ACHN (cell line): ENCODE measurements at places on chromosomes 7 and 10.

GRCh38 chr10:115921795-115922194 lies 351.2 kb downstream of the GFRA1 start:
- no peak for DNase-seq

- no peak for DNase-seq
Measured at GRCh38 chr10:69315610-69316312, 37.5 kb downstream of the HK1 start.

GRCh38 chr7:35513195-35513594 lies 181.7 kb downstream of the HERPUD2 start:
- DNase-seq, result no peak

GRCh38 chr7:124428781-124429180 lies 336.8 kb downstream of the GPR37 start:
- DNase-seq, result no peak

- DNase-seq, result no peak
Measured at GRCh38 chr10:5537684-5538083, 12.9 kb downstream of the CALML3 start.

DNA sequence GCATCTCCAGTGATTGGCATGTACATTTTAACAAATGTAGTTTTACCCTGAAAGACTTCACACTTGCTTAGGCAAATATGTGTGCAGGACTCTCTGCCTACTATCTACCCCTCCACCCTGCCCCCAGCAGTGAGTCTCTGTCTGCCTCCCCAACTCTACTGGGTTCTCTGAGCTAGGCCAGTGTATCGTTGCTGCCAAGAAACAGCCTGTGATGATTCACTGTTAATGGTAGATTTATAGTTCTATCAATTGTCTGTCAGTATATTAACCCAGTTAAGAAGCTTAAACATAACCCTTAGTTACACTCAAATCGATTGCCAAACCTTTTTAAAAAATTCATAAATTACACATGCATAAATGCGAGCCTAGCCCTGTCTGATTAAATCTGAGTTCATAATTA lies 137.0 kb downstream of the SND1 start:
- no peak for DNase-seq

- DNase-seq, result no peak
Measured at GRCh38 chr10:110141185-110141584, 66.2 kb upstream of the MXI1 start.

GRCh38 chr7:16242920-16243319 lies 178.4 kb downstream of the CRPPA start:
- DNase-seq, result no peak

DNA sequence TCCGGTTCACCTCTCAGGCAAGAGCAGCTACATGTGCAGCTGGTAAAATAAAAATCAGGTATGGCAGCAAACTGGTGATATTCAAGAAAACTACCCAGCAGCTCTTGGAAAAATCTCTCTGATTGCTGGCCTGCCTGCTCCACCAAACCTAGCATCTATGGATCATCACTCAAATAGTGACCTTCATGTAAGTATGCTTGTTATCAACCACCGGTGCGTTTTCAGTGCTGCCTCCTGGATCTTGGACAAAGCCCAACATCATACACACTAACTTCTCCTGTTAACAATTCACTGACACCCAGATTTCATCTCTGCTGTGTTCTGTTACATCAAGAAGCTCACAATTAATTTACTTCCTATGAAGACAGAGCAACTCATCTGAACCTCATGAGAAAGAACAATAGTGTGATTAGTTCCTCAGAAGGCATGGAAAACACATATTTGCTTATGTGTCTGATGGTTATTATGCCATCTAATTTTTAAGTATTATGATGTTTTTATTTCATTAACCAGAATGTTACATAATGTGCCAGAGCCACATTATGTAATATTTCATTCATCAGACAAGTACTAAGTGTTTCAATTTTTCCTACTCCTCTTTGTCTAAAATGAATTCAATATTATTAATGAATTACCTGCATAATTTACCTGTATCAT lies 8.8 kb downstream of the CDK6 start:
- peak; percentile 51 for DNase-seq

DNA sequence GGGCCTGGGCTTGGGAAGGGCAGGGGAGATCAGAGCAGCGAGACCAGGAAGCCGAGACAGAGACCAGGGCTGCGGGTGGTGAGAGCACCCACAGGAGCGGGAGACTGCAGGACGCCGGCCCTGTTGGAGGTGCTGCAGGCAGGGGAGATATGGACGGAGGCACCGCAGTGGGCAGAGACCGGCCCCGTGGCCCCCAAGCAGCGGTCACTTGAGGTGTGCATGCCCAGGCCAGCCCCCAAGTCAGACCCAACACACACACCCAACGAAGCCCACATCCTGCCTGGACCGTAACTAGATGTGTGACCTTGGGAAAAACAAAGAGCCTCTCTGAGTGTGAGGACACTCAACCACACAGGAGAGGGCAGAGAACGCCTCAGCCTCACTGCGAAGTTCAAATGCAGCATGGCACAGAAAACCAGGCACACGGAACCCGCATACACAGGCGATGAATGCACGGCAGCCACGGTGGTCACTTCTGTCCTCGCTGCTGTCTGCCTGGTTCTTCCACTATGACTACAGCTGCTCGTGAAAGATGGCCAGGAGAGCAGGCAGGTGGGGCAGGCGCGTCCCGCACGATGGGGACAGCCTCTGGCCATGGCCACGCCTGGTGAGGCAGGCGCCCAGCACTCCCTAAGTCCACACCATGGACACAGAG lies 214.7 kb downstream of the MAD1L1 start:
- no peak for DNase-seq

- DNase-seq, result no peak
Measured at GRCh38 chr7:29957521-29958310, 31.9 kb downstream of the SCRN1 start.

DNA sequence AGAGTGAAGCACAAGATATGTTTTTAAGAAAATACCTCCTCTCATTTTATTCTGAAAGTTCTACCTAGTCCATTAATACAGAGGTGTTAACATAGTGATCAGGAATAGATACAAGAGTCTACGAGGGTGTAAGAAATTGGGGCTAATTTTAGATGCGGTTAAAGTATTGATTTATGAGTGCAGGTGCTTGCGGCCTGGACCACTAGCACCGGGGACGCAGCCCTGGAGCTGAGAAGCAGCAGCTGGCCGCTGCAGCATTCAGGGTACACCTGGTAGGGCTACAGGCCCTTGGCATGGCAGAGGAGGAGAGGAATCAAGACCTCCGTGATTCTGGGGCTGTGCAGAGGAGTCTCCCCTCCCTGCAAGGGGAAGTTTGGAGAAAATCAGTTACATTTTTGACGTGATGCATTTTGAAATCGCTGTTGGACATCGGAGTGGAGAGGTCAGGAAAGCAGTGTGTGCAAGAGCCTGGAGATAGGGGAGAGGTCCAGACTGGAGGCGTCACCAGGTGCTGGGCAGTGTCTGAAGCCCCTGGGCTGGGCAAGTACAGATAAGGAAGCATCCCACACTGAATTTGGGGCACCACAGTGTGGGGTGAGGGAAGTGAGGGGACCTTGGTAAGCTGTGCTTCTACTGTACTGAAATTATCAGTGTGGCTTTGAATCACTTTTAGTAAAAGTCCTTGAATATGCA lies 112.3 kb downstream of the VWC2 start:
- no peak for DNase-seq

DNA sequence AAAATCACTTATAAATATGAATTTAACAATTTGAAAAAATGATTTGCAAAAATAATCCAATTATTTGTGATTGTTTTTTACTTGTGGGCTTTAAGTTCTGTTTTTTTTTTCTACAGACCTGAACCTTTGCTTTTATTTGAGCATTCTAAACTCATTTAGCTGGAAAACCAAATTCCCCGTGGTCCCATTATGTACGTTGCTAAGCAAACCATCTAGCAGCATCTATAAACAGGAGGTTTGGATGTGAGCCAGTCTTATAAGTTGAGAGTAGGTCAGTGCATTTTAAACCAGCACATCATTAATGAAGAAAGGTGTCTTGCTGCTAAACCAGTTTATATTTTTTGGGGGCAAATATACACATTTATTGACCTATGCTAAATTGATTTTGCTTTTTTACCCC lies 77.3 kb downstream of the LRRN3 start:
- DNase-seq, result no peak

GRCh38 chr7:27662490-27663205 lies at the start of gene HIBADH:
Gene HIBADH, minus strand, starts transcription at chr7:27662883. Its CDS starts 95 bp downstream, at chr7:27662788.
- peak; percentile 100 for DNase-seq

- no peak for DNase-seq
Measured at GRCh38 chr7:24422441-24423010, 138.5 kb downstream of the NPY start.

DNA sequence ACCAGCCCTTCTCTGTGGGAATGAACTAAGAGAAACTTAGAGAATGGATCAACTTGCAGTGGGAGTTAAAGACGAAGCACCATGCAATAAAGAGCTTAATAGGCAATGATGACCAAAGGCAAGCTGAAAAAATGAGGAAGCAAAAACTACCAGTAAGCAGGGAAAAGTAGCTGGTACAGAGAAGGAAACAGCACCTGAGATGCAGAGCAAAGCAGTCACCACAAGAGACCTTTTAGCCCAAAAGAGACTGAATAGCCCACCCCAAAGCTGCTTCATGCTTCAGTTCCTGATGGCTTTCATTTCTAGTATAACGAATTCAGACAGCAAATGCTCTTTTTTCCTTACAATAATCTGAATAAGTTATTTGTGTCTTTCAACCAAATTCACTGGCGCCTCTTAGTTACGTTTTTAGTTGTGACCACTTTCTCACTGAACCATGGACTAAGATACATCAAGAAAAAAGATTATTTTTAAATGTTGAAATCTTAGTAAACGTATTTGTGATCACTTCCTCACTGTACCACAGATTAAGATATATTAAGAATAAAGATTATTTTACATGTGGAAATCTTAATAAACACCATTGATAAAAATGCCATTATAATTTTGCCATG lies 76.0 kb downstream of the USP6NL start:
- no peak for DNase-seq

DNA sequence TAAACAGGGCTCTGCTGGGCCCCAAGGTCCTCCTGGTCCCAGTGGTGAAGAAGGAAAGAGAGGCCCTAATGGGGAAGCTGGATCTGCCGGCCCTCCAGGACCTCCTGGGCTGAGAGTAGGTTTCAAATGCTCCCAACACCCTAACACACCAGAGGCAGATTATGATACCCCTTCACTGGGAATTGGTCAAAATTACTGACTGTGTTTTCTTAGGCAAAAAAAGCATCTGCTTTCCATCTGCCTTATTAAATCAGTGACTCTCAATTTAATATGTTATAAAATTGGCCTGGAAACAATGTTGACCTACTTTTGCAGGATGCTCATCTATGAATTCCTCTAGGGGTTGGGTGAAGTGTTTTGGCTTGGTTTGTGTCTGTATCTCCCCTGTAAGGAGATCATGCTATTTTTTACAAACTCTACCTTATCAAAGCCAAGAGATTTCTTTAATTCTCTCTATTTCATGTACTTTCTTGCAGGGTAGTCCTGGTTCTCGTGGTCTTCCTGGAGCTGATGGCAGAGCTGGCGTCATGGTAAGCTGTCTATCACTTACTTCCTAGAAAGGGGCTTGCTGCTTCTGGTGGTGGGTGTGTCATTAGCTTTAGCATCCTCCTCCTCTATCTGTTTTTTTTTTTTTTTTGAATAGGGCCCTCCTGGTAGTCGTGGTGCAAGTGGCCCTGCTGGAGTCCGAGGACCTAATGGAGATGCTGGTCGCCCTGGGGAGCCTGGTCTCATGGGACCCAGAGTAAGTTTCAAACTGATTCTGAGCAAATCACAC lies 15.9 kb downstream of the COL1A2 start:
- DNase-seq, result no peak

DNA sequence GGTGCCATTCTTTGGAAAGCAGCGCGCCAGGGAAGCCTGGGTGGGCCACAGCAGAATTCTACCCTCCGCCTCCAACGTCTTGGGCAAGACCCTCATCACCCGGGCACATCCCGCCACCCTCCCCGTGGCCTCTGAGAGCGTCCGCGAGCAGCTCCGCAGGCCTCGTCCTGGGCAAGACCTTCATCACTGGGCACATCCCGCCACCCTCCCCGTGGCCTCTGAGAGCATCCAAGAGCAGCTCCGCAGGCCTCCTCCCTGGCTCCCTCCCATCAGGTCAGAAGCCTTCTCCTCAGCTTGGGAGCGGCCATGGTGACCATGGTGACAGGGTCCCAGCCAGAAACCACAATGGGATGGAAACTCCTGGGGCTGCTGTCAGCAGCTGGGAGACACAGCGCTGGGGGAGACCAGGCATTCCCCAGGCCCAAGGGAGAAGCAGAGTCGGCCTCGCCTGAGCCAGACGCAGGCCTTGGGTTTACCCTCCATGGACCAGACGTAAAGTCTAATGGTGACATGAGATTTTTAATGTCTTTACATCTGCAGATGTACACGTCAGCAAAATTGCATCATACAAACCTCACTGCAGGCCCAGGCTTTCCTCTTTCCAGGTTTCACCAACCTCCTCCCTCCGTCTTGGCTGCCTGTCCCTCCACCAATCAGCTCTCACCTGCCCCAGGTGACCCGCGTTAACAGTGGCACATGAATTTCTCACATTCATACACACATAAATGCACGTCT lies 55.1 kb upstream of the PPP2R2D start:
- no peak for DNase-seq

GRCh38 chr7:142838461-142839213 lies 16.2 kb upstream of the EPHB6 start:
- DNase-seq, result no peak

DNA sequence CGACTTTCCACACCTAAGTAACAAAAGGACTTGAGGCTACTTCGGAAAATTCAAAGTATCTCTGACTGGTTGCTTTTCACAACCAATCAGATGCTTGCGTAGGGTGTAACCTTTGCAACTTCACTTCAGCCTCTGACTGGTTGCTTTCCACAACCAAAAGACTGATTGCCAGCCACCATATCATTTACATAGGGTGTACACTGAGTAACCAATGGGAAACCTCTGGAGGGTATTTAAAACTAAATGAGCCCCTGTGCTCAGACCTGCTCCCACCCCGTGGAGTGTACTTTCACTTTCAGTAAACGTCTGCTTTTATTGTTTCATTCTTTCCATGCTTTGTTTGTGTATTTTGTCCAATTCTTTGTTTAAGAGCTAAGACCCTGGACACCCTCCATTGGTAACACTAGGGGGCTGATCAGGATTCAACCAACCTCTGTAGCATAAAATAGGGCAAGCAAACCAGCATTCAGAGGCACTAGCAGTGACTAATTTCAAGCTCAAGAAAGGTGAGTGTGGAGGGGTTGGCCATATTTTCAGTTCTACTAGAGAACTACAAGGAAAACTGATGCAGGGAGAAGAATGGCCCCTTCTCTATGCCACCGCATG lies 390.8 kb downstream of the POM121L12 start:
- DNase-seq, result peak; percentile 29

DNA sequence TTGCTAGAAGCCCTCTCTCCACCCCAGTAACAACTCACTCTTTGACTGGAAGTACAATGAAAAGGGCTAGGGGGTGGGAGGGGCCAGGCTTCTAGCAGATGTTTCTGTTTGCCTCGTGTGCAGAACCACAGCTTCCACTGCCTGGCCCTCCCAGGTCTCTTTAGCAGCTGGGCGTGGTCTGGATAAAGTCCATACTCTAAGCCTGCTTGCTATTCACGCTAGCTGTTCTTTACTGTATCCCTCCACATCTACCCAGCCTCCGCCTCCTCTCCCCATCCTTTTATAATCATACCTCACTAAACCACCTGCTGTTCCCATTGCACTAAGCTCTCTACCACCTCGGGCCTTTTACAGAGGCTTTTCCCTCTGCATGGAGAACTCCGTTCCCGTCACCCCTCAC lies 288.8 kb downstream of the CAMK1D start:
- no peak for DNase-seq
